H1 (cell line): ENCODE measurements at places on chromosomes 7 and 10. TPM values are rescaled to one million over a fixed set of nuclear protein-coding genes. Genes with fewer than 3 reads are reported as not detected.

- no peak for DNase-seq
These were observed 1221.1 kb upstream of the CELF2 start for GRCh38 chr10:9796564-9796963.

DNA sequence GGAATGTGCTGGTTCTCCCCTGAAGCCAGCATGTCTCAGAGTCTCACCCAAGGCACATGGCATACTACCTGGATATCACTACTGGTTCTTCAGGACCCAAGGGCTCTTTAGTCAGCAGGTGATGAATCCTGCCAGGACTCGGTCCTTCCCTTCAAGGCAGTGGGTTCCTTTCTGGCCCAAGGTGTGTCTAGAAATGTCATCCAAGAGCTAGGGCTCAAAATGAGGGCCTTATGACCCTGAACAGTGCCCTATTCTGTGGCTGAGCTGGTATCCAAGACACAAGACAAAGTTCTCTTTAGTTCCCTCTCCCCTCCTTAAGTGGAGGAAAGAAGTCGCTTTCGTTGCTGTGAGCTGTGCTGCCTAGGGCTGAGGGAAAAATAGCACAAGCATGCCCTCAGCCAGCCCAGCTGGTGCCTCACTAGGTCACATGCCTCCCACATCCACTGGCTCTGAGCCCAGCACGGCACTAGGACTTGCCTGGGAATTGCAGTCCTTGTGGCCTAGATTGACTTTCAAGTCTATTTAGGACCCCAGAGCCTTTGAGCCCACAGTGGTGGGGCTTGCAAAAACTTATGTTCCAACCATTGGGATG is 106.0 kb downstream of the BMS1 start:
- DNase-seq = no peak

DNA sequence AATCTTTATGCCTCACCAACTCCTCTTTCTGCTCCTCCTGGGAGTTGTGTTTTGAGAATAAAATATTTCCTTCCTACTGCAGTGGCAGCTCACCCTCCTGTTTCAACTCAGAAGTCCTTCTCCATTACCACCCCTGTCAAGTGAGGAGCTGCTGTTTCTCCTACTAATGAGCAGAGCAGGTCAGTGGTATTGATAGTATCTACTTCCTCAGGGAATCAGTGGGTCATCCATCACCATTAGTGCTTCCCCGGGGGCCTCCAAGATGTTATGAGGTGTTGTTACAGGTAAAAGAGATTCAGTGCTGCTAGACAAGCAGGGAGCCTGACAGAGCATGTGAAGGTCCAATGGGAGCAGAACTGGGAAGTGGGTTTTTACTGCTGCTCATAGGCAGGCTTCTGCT is 795.2 kb downstream of the REEP3 start:
- no peak for DNase-seq

DNA sequence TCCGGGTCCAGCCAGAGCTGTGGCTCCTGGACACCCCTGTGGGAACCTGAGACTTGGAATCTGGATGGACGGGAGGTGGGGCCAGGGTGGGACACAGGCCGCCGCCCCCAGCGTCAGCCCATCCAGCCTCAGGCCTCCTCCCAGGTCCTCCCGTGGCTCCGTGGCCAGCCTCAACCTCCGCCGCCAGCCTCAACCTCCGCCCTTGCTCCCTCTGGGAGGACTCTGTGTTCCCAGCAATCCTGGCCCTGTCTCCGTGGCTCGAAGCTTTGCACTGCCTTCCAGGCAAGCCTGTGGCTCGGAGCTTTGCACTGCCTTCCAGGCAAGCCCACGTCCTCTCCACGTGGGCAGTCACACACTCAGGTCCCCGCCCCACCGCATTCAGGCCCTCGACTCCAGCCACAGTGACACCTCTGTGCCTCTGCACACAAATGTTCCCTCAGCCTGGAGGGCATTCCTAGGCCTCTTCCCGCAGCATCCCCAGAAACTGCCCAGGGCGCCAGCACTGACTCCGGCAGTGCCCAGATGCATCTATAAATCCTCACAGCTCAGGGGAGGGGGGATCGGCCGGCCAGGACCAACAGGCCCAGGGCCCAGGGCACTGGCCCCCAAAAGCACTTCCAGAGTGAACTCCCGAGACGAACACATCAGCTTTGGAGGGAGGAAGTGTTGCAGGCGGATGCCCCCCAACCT is 44.7 kb upstream of the PDGFA start:
- no peak for DNase-seq

Gene TNKS2
- 71.8 and 73.6 TPM in 2 replicates for total RNA-seq

DNA sequence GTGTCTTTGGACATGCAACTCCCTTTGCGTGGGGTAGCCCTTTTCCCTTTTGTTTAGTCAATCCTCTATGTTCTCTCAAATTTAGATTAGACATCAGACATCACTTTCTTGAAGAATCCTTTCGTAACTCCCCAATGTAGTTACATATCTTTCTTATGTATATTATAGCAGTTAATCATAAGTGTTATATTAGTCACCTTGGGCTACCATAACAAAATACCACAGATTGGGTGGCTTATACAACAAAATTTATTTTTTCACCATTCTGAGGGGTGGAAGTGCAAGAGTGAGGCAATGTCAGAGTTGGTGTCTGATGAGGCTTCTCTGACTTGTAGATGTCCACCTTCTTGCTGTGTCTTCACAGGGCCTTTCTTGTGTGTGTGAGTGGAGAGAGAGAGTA is 105.7 kb downstream of the PHTF2 start:
- DNase-seq = no peak

GRCh38 chr7:121006711-121007315 is 18.3 kb downstream of the CPED1 start:
- DNase-seq = no peak

DNA sequence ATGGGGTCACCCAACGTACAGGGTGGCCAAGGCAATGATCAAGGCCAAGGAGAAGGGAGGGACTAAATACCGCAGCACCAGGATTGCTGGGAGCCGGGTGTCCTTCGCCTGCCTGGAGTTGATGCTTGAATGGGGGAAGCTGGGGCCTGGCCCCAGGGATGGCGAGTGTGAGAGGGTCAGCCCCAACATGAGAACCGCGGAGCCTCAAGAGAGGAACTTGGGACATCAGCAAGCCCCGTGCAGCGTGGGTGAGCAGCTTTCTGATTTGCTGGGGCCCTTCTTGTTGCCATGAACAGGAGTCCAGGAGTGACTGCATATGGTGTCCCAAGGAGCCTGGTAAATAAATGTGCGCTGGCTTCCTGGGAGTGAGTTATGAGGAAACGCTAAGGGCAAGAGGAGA is 72.8 kb upstream of the PITRM1 start:
- no peak for DNase-seq

- no peak for DNase-seq
These were observed 11.8 kb downstream of the SEM1 start for GRCh38 chr7:96697822-96698221.

DNA sequence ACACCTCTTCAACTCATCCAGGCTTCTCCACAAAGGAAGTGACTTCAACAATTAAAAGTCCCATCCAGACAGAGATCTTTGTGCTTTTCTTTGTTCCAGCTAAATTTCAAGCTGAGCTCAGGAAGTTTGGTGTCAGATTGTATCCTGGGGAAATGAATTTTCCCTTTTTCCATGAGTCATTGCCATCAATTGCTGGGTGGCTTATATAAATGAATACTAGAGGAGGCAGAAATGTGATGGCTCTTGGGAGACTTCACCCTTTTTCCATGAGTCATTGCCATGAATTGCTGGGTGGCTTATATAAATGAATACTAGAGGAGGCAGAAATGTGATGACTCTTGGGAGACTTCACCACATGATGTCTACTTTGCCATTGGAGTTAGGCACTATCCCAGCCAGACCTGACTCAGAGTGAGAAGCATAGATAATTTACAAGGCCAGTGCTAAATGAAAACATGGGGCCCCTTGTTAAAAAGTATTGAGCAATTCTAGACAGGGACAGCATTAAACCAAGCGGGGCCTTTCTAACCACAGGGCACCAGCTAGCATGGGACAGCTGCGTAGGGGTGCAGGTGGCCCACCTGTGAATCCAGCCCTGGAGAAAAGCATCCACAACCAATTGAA is 339.2 kb upstream of the PODXL start:
- DNase-seq = no peak

DNA sequence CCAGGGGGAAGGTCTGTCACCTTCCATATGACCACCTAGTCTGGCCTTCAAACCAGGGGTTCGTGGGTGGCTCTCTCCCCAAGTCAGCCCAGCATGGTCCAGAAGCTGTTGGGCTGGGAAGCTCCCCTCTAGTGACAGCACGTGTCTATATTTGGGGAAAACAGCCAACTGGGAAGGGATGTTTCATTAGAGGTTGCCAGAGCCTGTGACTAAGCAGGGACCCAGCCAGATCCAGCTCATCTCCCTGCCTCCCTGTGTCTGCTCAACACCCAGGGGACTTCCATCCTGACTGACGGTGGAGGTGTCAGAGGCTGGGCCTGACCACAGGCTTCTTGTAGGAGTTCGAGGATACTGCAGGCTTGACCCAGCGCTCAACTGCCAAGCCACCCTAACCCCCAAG is 10.5 kb downstream of the STYXL1 start:
- DNase-seq = no peak

Gene MEIG1
- not detected in 2 replicates for total RNA-seq

Gene ABCC2
- total RNA-seq = 0.42 and 1.1 TPM in 2 replicates

DNA sequence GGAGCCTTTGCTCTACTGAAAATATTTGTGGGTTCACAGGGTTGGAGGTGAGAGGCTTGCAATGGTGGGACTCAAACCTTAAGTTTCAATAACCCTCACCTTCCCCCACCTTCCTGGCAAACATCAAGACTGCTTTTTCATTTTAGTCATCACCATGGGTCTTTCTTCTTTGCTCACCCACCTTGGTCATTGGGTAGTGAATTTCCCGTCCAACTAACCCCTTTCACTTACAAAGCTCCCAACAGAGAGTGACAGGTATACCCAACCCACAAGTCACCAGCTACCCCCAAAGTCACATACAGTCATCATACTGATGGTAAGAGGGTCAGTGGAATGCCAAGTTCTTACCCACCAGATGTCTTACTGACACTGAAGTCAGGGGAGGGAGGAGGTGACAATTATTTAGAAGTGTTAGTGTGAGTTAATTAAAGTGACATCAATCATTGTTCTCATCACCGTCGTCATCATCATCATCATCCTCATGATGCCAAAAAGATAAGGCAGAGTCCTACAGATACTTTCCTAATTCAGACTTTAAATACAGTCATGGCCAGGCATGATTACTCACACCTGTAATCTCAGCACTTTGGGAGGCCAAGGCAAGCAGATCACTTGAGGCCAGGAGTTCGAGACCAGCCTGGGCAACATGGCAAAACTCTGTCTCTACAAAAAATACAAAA is 49.0 kb downstream of the PIK3AP1 start:
- DNase-seq = no peak

GRCh38 chr7:148982654-148983199 is 45.6 kb downstream of the PDIA4 start:
- no peak for DNase-seq

- DNase-seq = no peak
These were observed 54.6 kb upstream of the MKI67 start for GRCh38 chr10:128180843-128181242.

Gene DDX56
- total RNA-seq = 55.4 and 56.9 TPM in 2 replicates

- DNase-seq = no peak
These were observed 7.1 kb downstream of the KCNMA1 start for GRCh38 chr10:77630507-77630848.

GRCh38 chr10:86373828-86374227 is 7.2 kb upstream of the GRID1 start:
- peak; percentile 33 for DNase-seq

Gene SPACDR
- total RNA-seq = 0.33 TPM in 1 of 2 replicates, not detected in the other

DNA sequence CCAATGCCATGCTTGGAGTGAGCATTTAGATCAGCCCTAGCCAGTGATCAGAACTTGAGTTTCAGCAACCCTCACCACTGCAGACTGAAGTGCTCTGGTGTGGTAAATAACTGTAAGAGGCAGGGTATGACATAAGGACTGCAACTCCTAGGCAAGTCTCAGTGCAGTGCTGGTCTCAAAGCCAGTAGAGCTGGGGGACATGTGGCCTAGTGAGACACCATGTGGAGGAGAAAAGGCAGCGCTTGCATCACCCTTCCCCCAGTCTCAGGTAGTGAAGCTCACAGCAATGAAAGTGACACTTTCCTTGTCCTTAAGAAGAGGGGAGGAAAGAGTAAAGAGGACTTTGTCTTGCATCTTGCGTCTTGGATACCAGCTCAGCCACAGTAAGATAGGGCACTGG is 386.8 kb upstream of the POT1 start:
- peak; percentile 68 for DNase-seq

GRCh38 chr10:59323036-59323459 is 39.3 kb downstream of the FAM13C start:
- no peak for DNase-seq

- DNase-seq = no peak
These were observed 23.7 kb downstream of the RTKN2 start for GRCh38 chr10:62244785-62245467.

Gene PRKG1
- total RNA-seq = 15.2 and 16.0 TPM in 2 replicates

Gene ACSM6
- 0.27 TPM in 1 of 2 replicates, not detected in the other for total RNA-seq

- DNase-seq = no peak
These were observed 47.4 kb downstream of the JAZF1 start for GRCh38 chr7:28132959-28133870.

Gene ARHGAP21
- 34.9 and 35.3 TPM in 2 replicates for total RNA-seq

- no peak for DNase-seq
These were observed 122.2 kb downstream of the PDE1C start for GRCh38 chr7:31948029-31948428.

DNA sequence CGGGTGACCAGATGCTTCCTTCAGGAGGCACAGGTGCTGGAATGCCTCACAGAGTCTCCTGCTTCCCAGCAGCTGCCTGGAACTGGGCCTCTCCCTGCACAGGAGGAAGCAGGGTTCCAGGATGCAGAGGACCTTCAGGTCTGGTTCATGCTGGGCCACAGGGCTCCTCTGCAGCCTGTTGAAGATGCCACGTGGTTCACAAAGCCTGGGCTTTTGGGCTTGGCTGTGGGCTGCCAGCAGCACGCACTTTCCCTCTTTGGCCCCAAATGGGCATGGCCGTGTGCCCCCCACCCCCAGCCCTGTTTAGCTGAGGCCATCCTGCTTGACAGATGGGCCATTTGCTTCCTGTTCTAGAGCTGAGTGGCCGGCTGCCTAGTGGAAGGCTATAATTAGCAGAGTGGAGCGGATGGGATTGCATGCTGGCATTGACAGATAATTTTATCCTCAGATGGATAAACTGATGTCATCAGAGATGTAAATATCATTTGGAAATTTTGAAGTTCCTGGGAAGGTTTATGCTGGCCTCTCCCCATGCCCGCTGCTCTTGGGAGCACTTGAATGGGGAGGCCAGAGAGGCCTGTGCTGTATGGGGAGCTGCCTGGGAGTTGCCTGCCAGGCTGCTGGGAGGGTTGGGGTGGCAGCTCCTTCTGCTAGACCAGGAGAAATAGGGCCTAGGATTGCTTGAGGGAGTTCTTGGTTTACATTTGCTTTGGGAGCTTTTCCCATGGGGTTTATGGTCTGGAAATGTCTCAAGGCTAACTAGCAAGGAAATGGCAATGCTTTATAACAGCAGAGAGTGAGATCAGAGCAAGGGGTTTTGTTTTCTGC is 28.2 kb downstream of the TSPAN15 start:
- no peak for DNase-seq

GRCh38 chr10:57015595-57016318 is 654.7 kb upstream of the ZWINT start:
- DNase-seq = no peak
